GOT3 (cell line): ENCODE measurements at places on chromosomes 1 and 21.

GRCh38 chr1:24454673-24455072 lies 39.1 kb downstream of the NIPAL3 start:
- no peak for DNase-seq

DNA sequence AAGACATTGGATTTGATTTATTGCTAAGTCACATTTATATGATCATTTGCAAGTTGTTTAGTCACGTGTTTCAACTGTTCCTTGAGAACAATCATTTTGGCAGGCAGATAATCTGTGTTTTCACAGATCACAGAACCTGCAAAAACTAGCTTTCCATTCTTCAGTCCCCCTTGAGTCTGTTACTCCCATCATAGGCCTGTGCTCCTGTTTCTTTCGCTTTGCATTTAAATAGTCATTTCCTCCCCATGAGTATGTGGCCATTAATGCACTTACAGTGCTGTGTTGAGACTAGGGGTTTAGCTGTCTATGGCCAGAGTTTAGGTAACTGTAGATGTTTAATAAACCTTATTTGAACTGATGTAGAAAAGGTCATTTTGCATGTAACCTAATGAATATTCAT lies 214.5 kb downstream of the PATJ start:
- no peak for DNase-seq

- no peak for DNase-seq
Measured at GRCh38 chr1:2927393-2928360, 93.6 kb upstream of the ACTRT2 start.

DNA sequence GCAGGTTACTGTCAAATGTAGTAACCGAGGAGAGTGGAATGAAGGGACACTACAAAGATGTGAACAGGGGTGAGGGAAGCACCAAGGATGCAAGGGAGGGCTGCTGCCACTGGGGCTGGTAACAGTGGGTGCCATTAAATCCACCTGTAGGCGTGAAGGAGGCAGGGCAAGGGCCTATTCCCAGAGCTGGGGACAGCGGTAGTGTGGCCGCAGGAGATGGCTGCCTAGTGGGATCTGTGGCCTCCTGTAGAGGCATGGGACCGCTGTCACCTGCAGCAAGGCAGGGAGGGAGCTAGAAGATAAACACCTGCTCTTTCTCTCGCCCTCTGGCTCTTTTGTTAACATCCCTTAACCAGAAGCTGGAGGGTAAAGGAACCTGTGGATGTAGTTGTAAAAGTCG lies 80.5 kb upstream of the CNIH3 start:
- no peak for DNase-seq

DNA sequence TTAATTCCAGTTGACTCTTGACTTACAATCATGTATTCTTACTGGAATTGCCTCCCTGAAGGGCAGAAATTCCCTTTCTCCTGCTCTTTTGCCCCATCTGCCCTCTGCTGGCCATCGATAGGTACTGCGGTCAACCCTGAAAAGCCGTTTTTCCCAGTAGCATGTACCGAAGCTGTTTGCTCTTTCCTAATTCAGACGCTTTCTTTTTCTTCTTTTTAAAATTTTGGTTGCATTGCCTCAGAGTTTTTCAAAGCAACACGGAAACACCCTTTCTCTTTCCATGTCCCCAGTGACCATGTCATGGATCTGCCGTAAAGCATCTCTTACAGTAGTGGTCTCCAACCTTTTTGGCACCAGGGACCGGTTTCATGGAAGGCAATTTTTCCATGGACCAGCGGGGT lies 164.2 kb upstream of the C1orf21 start:
- DNase-seq, result no peak

DNA sequence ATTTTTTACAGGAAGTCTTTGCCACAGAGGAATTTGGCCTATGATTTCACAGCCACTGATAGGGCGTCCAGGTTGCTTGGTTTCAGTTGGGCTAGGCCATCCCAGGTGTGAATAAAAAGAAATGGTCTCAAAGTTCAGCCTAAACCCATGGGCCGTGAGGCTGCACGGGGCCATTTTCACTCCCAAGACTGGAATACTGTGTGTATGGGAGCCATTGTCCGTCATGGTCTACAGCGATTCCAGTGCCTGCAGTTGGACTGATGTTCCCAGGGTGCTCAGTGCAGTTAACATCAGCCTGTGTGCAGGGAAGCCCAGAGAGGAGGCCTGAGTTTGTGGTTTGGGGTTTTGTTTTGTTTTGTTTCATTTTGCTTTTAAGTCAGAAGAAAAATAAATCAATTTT lies 133.2 kb downstream of the ADSS2 start:
- no peak for DNase-seq

- no peak for DNase-seq
Measured at GRCh38 chr1:70714149-70714548, 303.1 kb downstream of the CTH start.

DNA sequence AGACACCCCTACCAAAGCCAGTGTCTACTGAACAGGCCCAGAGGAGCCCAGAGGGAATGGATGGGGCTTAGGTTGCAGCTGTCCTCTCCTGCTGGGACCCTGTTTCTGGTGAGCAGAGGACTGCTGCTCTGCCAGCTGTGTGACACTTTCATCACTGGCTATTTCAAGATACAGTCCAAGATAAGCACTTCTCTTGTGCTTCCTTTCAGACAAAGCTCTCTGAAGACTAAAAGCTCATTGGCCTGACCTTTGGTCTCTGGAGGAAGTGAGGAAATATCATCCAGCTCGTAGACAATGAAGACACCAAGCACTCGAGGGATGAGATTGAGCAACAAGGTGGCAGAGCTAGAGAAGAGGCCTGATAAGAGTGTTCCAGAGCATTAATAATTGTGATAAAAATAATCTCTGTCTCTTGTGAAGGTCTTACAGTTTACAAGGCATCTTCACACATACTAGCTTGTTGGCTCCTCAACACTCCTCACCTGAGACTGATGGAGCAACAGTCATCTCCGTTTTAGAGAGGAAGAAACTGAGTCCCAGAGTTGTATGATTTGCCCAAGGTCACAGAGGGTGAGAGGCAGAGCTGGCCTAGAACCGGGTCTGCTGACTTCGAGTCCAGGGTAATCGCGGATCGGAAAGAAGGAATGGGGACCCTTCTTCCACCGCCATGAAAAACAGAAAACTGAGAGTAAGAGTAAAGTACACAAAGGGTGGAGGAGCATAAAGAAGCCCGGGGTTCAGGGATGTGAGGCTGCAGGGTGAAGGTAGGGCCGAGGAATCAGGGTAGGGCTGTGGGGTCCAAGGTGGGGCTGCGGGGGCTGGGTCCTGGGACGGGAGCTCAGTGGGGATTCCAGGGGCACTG lies 666 bp downstream of the PAFAH2 start:
- DNase-seq, result no peak

GRCh38 chr1:205339717-205340116 lies 17.0 kb downstream of the KLHDC8A start:
- DNase-seq, result no peak
